ENCODE measurements at places on chromosomes 4 and X.

- no peak for DNase-seq
These were observed 24.4 kb downstream of the DGAT2L6 start for GRCh38 chrX:70201732-70202131.

DNA sequence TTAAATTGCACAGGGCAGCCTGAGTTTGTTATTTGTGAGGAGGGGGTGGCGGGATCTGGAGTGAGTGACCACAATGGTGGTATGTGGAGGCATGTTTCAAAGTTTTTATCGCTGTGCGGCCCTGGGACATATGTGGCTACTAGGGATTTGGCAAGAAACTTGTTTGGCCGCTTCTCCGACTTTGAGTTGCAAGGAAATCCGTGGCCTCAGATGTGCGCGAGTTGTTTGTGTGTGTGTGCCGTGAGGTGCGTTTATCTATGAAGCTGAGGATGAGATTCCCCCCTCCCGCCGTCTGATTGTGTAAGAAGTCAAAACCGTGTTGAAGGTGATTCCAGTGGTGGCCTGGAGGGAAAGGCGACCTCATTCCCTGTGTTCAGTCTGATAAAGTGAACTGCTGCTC is 1.4 kb downstream of the JADE3 start:
- no peak for DNase-seq

- no peak for DNase-seq
These were observed 327 bp downstream of the PNPLA4 start for GRCh38 chrX:7926914-7927258.

- DNase-seq, result no peak
These were observed 450 bp downstream of the ACSL1 start for GRCh38 chr4:184825141-184825895.

DNA sequence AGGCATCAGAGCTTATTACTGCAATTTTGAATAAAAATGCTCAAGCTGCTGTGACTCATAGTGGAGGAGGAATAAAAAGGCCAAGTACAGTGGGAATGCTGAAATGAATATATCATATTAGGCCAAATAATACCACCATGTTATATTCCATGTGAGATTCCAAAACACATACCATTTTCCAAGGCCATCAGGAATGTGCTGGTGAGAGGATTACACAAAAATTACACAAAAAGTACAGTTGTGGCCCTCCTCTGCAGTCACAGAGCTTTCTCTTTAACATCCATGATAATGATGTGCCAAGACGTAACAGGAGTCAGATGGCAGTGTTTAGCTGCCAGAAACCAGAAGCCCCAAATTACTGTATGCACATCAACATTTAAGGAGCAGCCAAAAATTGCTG is 153.5 kb downstream of the PCDH18 start:
- DNase-seq, result no peak

DNA sequence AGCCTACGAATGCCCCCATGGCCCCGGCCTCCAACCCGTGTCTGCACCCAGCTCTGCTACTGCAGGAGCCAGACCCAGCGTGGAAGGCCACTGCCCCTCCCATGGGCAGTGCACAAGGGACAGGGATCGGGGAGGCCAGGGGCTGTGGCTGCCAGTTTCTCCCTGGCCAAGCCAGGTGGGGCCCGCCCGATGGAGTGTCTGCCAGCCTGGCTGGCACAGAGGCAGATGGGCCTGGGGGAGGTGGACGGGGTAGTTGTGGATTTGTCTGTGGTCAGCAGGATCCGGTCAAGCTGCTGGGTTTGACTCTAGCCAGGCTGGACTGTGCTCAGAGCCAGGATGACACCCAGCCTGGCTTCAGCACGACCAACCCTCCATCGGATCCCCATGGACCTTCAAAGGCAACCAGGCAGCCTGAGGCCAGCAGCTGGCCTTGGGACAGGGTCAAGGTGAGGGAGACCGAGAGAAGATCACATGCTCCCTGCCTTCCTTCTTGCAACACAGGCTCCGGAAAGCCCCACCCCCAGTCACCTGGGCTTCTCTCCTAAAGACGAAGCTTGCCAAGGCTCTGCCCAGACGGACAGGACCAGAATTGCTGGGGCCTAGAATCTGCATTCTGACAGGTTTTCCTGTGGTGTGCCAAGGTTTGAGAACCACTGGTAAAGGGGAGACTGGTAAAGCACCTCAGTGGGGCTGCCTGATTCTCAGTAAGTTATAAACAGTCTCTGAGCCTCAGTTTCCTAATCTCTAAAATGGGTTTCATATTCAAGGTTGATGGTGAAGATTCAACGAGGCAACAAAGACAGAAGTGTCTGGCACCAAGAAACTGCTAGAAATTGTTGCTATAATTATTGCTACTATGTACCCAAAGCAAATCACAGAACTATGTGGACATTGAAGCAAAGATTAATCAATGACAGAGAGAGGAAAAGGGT is 78.6 kb downstream of the PPP2R2C start:
- no peak for DNase-seq

DNA sequence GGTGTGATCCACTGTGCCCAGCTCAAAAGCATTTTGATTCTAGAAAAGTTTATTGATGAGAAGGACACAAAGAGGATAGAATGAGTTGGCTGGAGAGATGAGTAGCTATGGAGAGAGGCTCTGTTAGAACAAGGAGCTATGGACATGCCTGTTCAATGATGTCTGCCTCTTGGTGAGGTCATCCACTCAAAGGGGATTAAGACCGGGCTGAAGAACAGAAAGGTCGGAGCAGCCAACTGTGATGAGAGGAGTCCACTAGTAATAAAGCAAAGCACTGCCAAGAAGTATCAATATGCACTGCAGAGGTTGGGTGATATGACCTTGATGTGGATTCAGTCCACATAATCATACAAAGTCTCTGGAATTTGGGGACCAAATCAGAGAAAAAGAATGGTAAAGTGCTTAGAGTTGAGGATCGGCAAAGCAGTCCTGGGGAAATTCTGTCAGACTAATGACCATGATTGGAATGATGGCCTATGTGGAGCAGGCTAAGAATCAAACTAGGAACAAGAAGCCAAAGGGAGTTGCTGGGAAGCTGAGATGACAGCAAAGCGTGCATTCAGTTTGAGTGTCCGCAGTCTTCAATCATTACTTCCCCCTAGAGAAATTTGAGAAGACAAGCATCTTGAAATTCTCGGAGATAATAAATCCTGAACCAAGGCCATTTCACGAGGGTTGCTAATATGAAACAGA is 55.7 kb upstream of the MMAA start:
- DNase-seq, result no peak

GRCh38 chr4:159171287-159171686 is 68.4 kb downstream of the RAPGEF2 start:
- no peak for DNase-seq

- no peak for DNase-seq
These were observed 93.9 kb downstream of the NXF2B start for GRCh38 chrX:102345916-102346315.

DNA sequence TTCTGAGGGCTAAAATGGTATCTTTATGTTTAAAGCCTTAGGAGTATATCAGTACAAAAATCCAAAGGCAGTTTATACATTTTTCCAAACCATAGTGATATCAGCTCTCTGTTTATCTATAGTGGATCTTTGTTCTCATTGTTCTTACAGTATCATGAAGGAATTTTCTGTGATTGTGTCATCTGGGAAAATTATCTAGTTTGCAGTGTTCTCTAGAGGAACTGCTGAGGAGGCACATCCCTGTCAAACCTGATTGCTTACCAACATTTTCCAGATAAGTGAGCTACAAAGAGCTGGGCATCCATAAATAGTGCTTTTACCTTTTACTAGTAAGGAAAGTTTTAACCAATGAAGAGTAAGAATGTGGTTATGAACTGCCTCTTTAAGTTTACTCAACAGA is 44.9 kb upstream of the SLC25A31 start:
- DNase-seq, result no peak

- no peak for DNase-seq
These were observed 5.2 kb downstream of the NLGN4X start for GRCh38 chrX:6223516-6223915.

- no peak for DNase-seq
These were observed 64.6 kb downstream of the REELD1 start for GRCh38 chr4:146278986-146279385.

- no peak for DNase-seq
These were observed 20.6 kb downstream of the CNKSR2 start for GRCh38 chrX:21394792-21395191.

- no peak for DNase-seq
These were observed 452 bp upstream of the RAI2 start for GRCh38 chrX:17861489-17862011.

DNA sequence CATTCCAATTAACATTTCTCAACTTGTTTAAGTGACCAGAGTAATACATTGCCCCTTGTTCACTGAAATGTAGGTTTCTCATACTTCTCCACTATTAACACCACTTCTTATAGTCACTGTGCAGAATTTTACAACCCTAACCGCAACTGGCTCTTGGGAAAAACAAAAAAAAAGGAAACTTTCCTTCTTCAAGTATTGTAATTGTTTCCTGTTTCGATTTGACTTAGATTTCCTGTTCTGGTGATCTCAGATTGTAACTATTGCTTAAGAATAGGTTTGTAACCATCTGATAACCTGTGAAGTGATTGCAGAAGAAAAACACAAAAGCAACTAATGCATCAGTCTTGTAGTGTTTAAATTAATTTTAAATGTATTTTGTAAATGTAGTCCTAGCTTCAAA is 594.7 kb upstream of the GALNT7 start:
- DNase-seq, result no peak

GRCh38 chr4:81136161-81136905 is 78.7 kb downstream of the PRKG2 start:
- DNase-seq, result no peak

DNA sequence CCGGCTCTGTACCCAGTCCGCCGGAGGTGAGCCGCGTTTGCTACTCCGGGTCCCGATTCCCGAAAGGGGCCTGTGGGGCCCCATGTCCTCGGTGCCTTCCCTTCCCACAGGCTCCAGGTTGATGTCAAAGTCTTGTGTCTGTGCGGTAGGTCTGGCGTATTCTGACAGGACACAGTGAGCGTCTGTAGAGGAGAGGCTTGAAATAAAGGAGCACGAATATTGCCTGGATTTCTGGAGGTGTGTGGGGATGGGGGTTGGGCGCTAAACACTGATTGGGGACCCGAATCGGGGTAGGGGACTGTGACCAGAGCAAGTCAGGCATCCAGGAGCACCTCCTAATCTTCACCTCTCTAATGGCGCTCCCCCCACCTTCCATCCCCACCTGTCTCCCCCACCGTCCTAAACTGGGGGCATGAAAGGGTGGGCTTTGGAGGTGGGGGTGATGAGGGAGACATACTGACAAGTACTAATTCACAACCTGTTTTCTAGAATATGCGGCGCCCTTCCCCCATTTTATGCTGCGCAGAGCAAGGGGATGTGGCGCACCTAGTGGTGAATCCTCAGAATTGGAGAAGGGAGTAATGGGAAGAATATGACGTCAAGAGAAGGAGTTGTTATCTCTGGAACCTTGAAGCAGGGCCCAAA is 855 bp downstream of the GPRASP2 start:
- DNase-seq, result peak; percentile 32

- DNase-seq, result no peak
These were observed 287.0 kb upstream of the TET2 start for GRCh38 chr4:104859601-104860237.

Data from NCI-H1930 (cell line).